ENCODE measurements at places on chromosomes 4 and X.

DNA sequence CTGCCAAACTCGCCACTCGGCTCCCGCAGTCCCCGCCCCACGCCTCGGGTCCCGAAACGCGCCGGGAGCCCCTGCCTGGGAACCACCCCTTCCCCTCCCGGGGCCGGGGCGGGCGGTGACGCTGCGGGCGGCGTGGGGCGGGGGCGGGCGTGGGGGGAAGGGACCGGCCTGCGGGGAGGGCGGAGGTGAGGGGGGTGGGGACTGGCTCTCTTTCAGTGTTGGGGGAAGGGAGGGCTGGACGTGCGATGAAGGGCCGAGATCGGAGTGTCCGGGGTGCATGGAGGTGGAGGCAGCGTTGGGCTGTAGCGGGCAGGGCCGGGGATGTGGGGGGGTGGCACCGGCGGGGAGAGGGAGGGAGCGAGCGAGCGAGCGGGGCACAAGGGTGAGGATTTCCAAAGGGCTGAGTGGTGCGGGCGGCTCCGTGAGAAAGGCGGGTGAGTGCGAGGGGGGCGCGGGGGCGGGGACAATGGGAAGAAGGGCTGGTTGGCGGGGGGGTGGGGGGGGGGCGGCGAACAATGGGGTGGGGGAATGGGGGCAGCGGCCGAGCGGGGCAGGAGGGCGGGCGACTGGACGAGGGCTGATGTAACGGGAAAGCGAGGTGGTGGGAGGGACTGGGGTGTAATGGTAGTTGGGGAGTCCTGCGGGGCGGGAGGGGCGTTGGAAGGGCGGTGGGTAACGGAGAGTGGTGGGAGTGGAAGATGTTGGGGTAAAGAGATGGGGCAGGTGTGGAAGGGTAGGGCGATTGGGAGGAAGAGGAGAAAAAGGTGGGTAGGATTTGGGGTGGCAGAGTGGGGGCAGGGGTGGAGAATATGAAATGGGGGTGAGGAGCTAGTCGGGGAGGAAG, 578 bp downstream of the DCUN1D4 start:
- peak; percentile 46 for DNase-seq

DNA sequence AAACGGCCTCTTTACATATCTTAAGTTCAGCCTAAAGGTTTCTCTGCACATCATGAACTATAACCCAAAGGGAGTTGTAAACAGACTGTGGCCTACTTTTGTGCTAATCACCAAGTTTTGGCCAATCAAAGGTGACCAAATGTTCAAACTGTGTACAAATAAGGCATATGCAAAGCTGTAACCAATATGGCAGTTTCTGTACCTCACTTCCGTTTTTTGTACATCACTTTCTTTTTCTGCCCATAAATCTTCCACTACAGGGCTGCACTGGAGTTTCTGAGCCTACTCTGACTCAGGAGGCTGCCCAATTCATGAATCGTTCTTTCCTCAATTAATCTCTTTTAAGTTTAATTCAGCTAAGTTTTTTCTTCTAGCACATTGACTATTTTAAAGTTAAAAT, 318.7 kb downstream of the SLC7A11 start:
- peak; percentile 20 for DNase-seq

DNA sequence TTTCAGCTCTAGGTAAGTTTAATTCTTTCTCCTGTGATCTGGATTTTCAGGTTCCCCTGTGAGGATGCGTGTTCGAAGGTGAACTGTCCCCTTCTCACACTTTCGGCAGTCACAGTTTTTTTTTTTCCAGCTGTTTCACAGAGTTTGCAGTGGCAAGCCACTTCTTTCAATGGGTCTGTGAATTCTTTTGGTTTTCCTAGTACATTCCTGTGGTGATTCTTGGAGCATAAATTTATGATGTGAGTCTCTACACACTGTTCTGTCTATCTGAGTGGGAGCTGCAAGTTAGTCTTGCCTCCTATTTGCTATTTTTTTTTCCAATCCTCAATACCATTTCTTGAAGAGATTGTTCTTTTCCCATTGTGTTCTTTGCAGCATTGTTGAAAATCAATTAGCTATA, 595.5 kb downstream of the RAPGEF2 start:
- no peak for DNase-seq

DNA sequence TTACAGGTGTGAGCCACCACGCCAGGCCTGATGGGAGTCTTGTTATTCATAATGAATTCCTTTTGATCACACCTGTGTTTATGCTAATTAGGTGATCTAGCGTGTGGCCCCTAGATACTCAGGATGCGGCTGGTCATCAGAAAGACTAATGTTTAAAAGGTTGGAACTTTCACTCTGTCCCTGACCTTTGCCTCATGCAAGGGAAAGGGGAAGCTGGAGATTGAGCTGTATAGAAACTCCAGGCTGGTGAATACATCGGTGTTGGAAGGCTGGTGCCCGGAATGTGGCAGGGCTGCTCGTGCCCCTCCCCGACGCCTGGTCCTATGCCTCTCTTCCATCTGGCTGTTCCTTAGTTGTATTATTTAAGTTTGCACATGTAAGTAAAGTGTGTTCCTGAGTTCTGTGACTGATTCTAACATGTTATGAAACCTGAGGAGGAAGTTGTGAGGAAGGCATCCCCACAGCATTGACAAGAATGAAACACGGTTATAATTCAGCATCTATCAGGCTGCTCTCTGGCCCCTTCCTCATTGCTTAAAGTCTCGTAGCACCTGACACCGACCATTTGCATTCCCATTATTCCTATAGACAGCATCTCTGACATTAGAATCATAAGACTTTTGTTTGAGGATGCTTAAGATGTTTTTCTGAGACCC, 28.9 kb downstream of the CASP3 start:
- DNase-seq, result no peak

- DNase-seq, result no peak
These were observed 103.8 kb downstream of the GABRB1 start for GRCh38 chr4:47135210-47135609.

DNA sequence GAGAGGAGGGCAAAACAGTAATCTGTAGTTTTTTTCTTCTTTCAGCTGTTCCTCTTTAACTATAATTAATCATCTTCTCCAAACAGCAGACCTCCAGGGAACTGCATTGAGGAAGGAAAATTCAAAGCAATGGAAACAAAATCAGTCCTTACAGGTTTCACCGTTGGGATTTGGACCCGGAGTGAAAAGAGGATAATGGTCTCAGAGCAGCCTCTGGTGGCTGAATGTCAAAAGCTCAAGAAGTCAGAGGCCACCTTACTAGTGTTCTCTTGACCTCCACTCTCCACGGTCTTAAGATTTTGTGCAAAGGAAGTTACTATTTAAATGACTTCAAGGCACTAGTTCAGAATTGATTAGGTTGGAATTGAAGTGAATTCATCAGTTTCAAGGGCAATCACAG, 16.0 kb upstream of the MID1 start:
- DNase-seq, result peak; percentile 1

- DNase-seq, result peak; percentile 16
These were observed 37.1 kb downstream of the ATOH1 start for GRCh38 chr4:93865650-93866049.

DNA sequence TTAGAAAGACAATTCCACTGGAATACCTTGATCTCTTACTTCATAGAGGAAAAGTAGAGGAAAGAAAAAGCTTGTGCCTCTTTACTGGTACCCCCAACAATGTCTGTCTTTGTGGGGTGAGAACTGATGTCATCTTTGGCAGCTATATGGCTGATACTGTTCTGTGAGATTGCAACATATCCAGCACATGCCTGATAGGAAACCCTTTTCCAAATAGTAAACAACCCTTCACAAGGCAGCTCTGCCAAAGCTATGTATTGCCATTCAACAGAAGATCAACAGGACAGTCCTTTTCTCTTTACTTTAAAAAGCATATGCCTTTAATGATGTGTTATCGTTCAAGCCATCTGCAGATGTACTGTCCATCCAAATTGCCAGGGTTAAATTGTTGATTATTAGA, 105.9 kb downstream of the IL1RAPL1 start:
- no peak for DNase-seq

DNA sequence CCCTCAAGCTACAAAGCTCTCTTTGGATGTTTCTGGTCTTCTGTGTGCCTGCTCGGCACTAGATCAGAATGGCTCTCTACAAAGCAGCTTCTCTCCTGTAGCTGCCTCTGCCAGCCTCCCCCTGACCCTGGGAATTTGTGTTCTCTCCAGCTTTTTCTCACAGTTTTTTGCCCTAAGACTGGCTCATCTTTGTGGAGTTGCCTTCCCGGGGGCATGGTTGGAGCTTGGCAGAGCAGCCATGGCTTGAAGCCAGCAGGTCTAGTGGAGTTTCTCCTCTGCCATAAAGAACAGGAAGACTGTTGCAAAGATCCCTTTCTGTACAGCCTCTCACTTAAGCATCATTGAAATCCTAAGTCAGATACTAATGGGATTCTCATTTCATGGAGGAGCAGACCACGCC, 163.3 kb upstream of the MAMLD1 start:
- no peak for DNase-seq

- no peak for DNase-seq
These were observed 127.4 kb downstream of the SH3RF1 start for GRCh38 chr4:169143335-169143734.
